ENCODE measurements at places on chromosomes 6 and 20.

GRCh38 chr6:10381133-10381829 lies 33.6 kb downstream of the TFAP2A start:
- DNase-seq: no peak

- peak; percentile 74 for DNase-seq
These were observed 18.5 kb downstream of the SNRPB start for GRCh38 chr20:2451939-2452732.

GRCh38 chr6:121823437-121823851 lies 388.0 kb downstream of the GJA1 start:
- no peak for DNase-seq

GRCh38 chr6:116887894-116888293 lies 10.9 kb downstream of the RFX6 start:
- no peak for DNase-seq

Measured in inflammatory macrophage (primary cell).